ENCODE measurements at places on chromosomes 16 and 17.

- no peak for DNase-seq
Measured at GRCh38 chr16:31080756-31081419, 6.7 kb downstream of the ZNF646 start.

DNA sequence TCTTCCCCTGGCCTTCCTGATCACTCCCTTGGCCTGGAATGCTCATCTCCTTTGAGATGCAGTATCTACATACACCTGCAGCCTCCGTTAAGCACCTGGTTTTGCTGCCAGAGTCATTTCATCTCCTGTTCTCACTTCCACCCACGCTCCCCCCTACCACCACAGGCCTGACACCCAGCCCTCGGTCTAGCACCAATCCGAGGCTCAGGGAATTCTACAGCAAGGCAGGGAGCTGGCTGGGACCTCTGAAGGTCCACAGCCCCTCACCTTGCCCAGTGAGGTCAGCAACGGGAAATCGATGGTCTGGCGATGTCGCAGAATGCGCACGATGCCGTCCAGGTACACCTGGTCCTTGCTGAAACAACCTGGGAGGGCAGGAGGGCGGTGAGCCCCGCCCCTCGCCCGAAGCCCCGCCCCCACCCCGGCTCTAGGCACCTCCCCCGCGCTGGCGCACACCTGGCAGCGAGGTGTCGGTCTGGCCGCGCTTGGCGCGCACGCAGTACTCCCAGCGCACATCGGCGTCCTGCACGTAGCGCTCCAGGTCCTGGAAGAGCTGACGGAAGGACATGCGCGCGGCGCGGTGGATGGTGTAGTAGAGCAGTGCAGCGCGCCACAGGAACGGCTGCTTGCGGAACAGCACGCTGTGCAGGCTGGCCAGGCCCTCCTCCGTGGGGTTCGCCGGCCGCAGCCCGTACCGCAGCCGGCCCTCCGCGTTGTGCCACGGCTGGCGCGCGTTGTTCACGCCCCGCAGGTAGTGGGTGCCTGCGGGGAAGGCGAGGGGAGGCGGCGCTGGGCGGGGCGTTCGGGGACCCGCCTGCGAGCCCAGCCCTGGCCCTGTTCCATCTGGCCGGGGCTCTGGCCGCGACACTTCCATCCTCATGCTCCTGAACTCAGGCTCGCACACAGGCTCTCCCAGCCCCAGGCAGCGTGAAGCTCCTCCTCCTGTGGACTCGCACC is 5.7 kb downstream of the MATCAP1 start:
- peak; percentile 64 for DNase-seq

- no peak for DNase-seq
Measured at GRCh38 chr16:66422366-66422765, 4.7 kb upstream of the BEAN1 start.

DNA sequence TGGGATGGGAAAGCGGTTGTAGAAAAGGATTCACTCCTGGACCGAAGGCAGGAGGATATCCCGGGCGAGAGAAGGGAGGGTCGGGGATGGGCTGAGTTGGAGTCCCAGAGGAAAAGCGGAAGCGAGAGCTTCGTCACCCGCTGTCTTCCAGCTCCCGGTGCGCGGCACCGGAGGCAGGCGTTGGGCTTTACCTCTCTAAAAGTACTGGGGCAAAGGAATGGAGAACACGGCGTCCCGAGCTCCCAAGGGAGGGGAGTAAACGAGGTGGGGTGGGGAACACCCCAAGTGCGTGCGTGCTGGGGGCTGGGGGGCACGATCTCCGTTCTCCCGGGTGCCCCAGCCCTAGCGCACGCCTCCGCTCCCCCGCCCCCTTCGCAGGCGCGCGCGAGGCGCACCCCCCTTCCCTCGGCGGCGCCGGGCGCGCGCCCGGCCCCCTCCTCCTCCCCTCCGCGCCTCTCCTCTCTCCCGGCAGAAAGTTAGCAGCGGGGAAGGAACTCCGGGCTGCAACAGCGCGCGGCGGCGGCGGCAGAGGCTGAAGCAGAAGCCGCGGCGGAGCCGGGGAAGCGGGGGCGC is at the start of gene HS3ST4:
Gene HS3ST4 (plus strand): TSS at position 441 of the 573 bp plus-strand sequence.
- no peak for DNase-seq

DNA sequence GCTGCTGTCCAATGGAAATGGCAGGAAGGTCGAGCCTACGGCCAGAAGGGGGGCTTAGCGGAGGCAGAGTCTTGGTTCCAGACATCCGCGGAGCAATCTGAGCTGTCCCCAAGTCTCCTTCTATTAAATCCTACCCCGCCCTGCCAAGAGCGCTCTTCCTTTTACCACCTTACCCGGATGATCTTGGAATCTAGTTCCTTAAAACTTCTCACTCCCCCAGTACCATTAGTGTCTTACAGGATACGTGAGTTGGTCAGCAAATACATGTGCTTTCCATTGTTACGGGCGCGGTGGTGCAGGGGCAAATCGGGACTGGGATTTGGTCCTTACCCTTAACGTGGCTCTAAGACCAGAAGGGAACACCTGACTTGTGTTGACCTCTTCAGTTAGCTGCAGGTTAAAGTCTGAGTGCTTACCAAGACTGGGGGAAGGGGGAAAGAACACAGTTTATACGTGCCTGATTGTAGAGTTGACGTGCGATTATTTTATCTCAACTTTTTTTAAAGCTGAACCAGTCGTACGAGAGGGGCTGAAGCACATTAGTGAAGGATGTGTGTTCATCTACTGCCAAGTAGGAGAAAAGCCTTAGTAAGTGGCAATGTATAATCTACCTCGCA is 495 bp downstream of the TXNDC17 start:
- DNase-seq, result no peak
